ENCODE measurements at places on chromosomes 3 and 15.

GRCh38 chr3:183698756-183699155 is 1.2 kb downstream of the YEATS2 start:
- DNase-seq, result no peak

- peak; percentile 44 for DNase-seq
Observed at GRCh38 chr3:8421267-8421666, 80.4 kb upstream of the LMCD1 start.

DNA sequence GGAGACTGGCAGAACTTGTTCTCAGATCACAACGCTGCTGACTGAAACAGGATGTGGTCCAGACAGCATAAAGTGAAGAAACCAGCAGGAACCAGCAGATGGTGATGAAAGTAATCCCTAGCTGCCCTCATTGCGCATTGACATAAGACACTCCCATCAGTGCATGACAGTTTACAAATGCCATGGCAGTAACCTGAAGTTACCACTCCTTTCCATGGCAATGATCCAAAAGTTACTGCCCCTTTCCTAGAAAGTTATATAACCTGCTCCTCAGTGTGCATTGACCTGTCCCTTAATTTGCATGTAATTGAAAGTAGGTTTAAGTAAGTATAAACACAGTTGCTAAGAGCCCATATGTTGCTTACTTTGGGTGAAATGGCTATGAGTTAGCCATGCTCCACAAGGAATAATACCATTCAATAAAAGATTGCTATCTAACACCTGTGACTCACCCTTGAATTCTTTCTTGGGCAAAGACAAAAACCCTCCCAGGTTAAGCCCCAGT is 149.1 kb upstream of the CD96 start:
- DNase-seq, result peak; percentile 4

GRCh38 chr3:127383656-127384179 is 95.9 kb upstream of the PRR20G start:
- DNase-seq, result no peak

- peak; percentile 66 for DNase-seq
Observed at GRCh38 chr3:13480340-13481318, 523 bp downstream of the HDAC11 start.

- no peak for DNase-seq
Observed at GRCh38 chr3:186444288-186444687, 82.3 kb upstream of the DGKG start.

GRCh38 chr3:18533039-18533438 is 107.9 kb upstream of the SATB1 start:
- no peak for DNase-seq

GRCh38 chr3:13025090-13025489 is 48.1 kb downstream of the IQSEC1 start:
- DNase-seq, result peak; percentile 71

GRCh38 chr3:45026038-45026437 is at the start of gene CLEC3B:
TSS of gene CLEC3B (plus strand) at chr3:45026303. CDS start at chr3:45026363, 60 bp downstream.
- peak; percentile 24 for DNase-seq

DNA sequence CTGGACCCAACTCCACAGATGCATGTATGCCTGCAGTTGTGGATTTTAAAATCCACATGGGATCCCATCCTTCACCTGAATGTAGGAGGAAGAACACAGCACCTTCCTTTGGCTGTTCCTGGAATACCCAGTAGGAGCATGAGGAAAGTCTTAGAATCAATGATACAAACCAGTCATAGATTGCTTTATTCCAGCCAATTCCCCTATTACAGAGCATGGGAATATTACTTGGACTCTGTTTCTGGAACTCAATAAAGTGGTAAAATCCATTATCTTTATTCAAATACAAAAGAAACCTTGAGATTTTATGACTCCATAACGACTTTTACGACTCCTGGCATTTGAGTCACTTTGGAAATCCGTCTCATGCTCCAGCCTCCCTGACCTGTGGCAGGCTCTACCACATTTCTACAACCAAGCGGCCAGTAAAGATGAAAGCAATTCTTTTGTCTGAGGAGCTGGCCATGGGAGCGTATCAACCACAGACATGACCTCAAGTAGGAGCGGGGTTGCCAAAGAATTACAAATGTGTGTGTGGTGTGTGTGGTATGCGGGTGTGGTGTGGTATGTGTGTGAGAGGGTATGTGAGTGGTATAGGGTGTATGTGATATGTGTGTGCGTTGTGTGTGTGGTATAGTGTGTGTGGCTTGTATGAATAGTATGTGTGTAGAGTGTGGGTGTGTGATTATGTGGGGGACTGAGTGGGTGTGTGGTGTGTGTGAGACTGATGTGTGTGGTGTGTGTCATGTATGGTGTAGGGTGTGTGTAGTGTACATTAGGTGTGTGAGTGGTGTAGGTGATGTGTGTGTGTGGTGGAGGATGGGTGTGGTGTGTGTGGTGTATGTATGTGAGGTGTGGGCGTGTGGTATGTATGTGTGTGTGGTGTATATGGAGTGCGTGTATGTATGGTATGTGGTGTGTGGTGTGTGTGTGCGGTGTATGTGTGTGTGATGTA is 40.0 kb downstream of the ARRDC4 start:
- no peak for DNase-seq

All from SJCRH30 (cell line).